ENCODE measurements at places on chromosomes 6 and 20.

DNA sequence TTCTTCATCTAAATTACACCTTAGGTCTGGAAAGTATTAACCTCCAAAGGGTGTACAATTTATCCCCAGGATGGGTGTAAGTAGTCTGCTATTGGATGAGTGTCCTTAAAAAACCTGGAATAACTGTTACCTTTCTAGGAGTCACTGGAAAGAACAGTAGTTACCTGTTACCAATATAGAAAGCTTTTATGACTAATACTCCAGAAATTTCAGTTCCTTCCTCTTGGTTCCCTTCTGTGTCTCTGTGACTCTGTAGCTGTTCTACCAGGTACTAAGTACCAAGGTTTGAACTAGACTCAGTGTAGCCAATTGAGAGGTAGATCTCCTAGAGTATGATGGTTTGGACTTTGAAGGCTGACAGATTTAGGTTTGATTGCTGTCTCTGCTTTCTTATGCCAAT, 47.0 kb upstream of the TBX18 start:
- no peak for DNase-seq

GRCh38 chr6:72748759-72749158, 126.9 kb downstream of the KCNQ5 start:
- no peak for DNase-seq

- DNase-seq, result no peak
These were observed 24.8 kb downstream of the SNX9 start for GRCh38 chr6:157847846-157848245.

- no peak for DNase-seq
These were observed 50.5 kb downstream of the SAMD5 start for GRCh38 chr6:147559006-147559405.

GRCh38 chr20:61370841-61371303, 118.8 kb downstream of the CDH4 start:
- DNase-seq, result no peak

DNA sequence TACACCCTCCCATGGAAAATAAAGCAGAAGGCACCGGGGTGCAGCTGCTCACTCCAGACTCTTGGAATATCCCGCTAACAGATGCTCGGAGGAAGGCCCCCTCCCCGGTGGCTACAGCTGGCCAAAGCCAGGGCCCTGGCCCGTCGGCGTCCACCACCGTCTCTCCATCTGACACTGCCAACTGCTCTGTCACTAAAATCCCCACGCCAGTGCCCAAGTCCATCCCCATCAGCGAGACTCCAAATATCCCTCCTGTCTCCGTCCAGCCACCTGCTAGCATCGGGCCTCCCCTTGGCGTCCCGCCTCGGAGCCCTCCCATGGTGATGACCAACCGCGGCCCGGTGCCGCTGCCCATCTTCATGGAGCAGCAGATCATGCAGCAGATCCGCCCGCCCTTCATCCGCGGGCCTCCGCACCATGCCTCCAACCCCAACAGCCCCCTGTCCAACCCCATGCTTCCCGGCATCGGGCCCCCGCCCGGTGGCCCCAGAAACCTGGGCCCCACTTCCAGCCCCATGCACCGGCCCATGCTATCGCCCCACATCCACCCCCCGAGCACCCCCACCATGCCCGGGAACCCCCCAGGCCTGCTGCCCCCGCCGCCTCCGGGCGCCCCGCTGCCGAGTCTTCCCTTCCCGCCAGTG, 143.9 kb downstream of the SOBP start:
- DNase-seq, result no peak

- peak; percentile 7 for DNase-seq
These were observed 654.2 kb upstream of the MAP3K7 start for GRCh38 chr6:91240878-91241603.

DNA sequence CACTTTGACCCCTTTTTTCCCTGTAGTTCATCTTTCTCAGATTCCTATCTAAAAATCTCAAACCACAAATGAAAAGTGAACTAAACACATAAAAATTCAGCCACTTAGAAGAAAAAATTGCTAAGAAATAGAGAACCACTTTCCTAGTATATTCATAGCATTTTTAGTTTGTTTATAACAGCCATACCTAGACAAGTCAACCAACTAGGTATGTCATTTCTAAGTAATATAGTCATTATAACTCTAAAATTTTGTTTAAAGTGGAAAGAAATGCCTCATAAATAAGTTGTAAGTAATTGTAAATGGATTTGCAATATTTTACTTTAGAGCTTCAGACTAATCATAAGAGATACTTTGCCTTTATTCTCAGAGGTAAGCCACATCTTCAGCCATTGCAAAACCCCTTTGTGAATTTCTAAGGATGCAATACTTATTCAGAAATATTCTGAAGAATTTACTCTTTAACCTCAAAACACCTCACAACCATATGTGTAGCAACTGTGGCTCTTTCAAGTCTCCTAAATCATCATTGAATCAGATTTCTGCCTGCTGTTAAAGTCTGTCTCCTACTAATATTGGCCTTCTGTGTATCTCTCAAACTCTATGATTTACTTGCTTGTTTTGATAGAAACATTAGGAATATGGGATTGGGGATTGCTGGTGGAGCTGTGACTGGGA, 6.9 kb upstream of the SUMO4 start:
- no peak for DNase-seq

GRCh38 chr6:126419901-126420300, 80.0 kb downstream of the CENPW start:
- no peak for DNase-seq

DNA sequence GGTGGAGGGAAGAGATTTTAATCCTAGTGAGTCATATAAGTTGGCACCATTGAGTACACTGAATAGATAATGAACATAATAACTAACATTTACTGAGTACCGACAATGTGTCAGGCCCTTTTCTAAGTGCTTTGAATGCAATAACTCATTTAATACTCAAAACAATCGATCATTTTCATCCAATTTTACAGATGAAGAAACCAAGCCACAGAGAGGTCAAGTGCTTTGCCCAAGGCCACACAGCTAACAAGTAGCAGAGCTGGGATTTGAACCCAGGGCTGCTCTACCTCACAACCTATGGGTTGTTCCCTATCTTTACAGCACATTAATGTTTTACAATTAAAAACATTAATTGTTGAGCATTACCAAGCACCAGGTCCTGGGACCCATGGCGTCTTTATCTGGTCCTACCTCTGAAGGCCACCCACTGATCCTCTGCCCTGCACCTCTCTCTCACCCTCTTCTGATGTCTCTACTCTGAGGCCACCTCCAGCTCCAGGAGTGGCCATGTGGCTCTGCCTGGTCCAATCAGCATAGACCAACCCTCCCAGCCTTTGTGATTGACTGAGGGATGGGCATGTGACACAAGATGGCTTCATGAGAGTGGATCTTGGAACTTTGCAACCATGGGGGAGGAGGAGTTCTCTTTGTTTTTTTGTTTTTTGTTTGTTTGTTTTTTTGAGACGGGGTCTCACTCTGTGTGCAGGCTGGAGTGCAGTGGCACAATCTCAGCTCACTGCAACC, 83.9 kb downstream of the KCNB1 start:
- no peak for DNase-seq
